Melanocyte of skin (primary cell): ENCODE measurements at places on chromosomes 11 and 22. TPM values are rescaled to one million over a fixed set of nuclear protein-coding genes. Genes with fewer than 3 reads are reported as not detected.

The ZFP91 gene
- 55.4 and 64.3 TPM in 2 replicates for total RNA-seq

The TBX10 gene
- not detected in 2 replicates for total RNA-seq

The TRIM64C gene
- not detected in 2 replicates for total RNA-seq

The SPDYC gene
- not detected in 2 replicates for total RNA-seq

The PATE2 gene
- total RNA-seq: 0.36 and 0.69 TPM in 2 replicates

The PARVB gene
- 104 and 153 TPM in 2 replicates for total RNA-seq

The TIMP3 gene
- total RNA-seq: 91.6 and 177 TPM in 2 replicates

The CNGA4 gene
- not detected in 2 replicates for total RNA-seq

The BCO2 gene
- total RNA-seq: 1.5 and 1.7 TPM in 2 replicates

The KRTAP5-2 gene
- total RNA-seq: not detected in 2 replicates

The CLDN5 gene
- under 0.01 TPM in 1 of 2 replicates, not detected in the other for total RNA-seq

The ASRGL1 gene
- total RNA-seq: 2.1 and 4.4 TPM in 2 replicates

The OR8G1 gene
- under 0.01 TPM in 1 of 2 replicates, not detected in the other for total RNA-seq

The CASP12 gene
- 0.33 TPM in 1 of 2 replicates, not detected in the other for total RNA-seq

The IPO7 gene
- total RNA-seq: 78.5 and 236 TPM in 2 replicates

The CAVIN3 gene
- total RNA-seq: 200 and 226 TPM in 2 replicates
